ENCODE measurements at places on chromosomes 3 and 15.

DNA sequence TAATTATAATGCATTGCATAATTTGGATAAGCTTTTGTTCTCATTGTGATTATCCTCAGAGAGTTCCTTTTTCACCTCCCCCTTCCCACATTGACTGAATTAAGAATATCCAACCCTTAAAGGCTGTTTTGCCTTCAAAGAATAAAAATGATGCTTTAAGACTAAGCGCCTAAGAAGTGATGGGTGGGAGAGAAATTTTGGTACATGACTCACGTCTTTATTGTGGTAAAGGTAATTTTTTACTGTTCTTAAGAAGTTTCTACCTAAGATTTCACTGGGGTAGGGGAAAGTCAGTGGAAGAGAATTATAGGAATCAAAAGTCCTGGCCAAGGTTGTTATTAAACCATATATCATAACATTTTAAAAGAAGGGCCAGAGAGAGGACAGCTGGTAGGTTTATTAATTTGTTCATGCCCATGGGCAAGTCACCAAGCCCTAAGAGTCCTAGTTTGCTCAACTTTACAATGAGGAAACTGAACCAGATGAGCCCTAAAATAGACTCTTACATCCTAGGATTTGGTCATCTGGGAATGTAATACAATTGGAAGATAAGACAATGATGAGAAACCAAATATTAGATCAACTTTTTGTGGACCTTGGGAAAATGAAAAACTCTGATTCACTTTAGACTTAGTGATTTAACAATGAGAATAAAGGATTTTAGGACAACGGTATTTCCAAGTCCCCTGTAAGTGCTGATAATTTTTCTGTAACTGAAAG, 101.1 kb upstream of the RASGRP1 start:
- DNase-seq, result no peak

- DNase-seq, result no peak
These were observed 7.1 kb upstream of the EMC4 start for GRCh38 chr15:34217587-34218225.

DNA sequence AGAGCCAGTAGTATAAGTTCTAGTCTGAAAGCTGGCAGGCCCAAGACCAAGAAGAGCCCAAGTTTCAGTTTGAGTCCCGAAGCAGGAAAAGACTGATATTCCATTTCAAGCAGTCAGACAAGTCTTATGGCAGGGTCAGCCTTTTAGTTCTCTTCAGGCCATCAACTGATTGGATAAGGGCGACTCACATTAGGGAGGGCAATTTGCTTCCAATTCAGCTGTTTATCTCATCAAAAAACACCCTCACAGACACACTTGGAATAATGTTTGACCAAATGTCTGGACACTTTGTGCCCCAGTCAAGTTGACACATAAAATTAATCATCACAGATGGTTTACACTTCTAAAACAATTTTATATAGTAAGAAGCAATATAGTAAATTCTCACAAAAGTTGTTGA, 69.7 kb downstream of the UBE2E2 start:
- no peak for DNase-seq

DNA sequence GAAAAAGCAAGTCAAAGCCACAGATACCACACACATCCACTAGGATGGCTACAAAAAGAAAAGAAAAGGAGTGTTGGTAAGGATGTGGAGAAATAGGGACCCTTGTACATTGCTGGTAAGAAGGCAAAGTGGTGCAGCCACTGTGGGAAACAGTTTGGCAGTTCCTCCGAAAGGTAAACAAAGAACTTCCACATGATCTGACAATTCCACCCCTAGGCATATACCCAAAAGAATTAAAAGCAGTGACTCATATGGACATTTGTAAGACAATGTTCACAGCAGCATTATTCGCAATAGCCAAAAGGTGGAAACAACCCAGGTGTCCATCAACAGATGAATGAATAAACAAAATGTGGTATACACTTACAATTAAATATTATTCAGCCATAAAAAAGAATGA, 22.2 kb upstream of the GMPPB start:
- no peak for DNase-seq

GRCh38 chr3:66255865-66256264, 35.1 kb downstream of the SLC25A26 start:
- DNase-seq, result no peak
